Upper lobe of right lung (tissue), 1 donor: ENCODE measurements at places on chromosomes 7 and 10. TPM values are rescaled to one million over a fixed set of nuclear protein-coding genes. Genes with fewer than 3 reads are reported as not detected.
A peak's percentile ranks its signal among the peaks of the same experiment; 100 is the strongest.

Gene GDF2
- not detected for total RNA-seq

Gene SPDYE18
- not detected for total RNA-seq

Gene OTUD1
- 29.4 TPM for total RNA-seq

Gene ASB10
- not detected for total RNA-seq

DNA sequence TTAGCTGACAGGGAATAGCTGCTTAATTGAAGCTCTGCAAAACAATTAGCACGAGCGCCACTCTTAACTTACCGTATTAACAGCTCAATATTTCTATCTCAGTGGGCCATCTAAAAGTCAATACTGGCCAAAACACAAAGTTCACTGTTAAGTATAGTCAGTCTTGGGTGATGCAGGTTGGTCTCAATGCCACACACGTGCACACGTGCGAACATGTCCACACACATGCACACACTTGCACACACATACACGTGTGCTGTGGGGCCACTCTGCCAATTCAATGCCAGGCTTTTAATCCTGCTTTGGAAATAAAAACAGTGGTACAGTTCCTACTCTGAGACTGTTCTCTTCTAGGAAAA is 105.1 kb downstream of the GRB10 start:
- no peaks in the 10 kb centered on the region for H3K27me3 ChIP-seq
- peaks cover 34% of the 10 kb centered on the region for H3K4me1 ChIP-seq
- no peak overlapping the region for H3K4me3 ChIP-seq
- no peak overlapping the region for H3K27ac ChIP-seq
- H3K36me3 ChIP-seq, result peaks cover 10% of the 10 kb centered on the region

DNA sequence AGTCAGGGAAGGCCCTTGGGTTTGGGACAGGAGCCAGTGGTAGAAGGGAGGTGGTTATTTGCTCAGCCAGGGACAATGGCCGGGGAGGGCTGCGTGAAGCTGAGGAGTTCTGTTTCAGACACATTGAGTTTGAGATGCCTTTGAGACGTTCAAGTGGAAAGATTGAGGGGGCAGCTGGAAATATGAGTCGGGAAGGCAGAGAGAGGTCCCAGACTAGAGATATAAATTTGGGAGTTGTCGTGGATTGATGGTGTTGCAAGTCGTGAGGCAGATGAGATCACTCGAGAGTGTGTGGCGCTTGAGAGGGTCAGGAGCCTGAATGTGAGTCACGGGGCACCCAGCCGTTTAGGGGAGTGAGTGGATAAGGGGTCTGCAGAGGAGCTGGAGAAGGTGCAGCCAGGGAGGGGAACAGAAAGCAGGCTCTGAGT is 73.3 kb downstream of the ZMIZ1 start:
- peak overlapping the region; percentile 51 for H3K27ac ChIP-seq
- DNase-seq, result no peak
- H3K4me3 ChIP-seq, result no peak overlapping the region
- peaks cover 83% of the 10 kb centered on the region for H3K4me1 ChIP-seq

GRCh38 chr7:88885131-88885530 is 89.6 kb upstream of the TEX47 start:
- H3K27ac ChIP-seq, result no peak overlapping the region
- H3K4me1 ChIP-seq, result no peaks in the 10 kb centered on the region
- no peaks in the 10 kb centered on the region for H3K27me3 ChIP-seq
- no peak for DNase-seq
- H3K4me3 ChIP-seq, result no peak overlapping the region

DNA sequence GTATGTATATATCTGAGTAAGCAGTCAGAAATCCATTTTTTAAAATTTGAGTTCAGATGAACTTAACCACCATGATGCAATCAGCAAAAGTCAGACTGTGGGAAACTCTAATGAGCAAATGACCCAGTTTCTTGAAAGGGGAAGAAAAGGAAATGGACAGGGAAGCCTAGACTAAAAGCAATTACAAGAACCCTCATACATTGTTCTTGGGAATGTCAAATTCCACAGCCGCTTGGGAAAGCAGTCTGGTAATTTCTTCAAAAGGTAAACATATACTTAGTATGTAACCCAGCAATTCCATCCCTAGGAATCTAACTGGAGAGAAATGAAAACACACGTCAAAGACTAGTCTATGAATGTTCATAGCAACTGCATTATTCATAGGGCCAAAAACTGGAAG is 16.4 kb upstream of the FOXK1 start:
- H3K4me3 ChIP-seq, result no peak overlapping the region
- H3K27me3 ChIP-seq, result no peaks in the 10 kb centered on the region
- H3K4me1 ChIP-seq, result peaks cover 7% of the 10 kb centered on the region
- no peak for DNase-seq
- no peak overlapping the region for H3K27ac ChIP-seq
- no peaks in the 10 kb centered on the region for H3K36me3 ChIP-seq

- no peaks in the 10 kb centered on the region for H3K27me3 ChIP-seq
- H3K27ac ChIP-seq, result no peak overlapping the region
- no peaks in the 10 kb centered on the region for H3K4me1 ChIP-seq
- H3K4me3 ChIP-seq, result no peak overlapping the region
Observed at GRCh38 chr7:156347132-156347531, 293.4 kb upstream of the RNF32 start.

DNA sequence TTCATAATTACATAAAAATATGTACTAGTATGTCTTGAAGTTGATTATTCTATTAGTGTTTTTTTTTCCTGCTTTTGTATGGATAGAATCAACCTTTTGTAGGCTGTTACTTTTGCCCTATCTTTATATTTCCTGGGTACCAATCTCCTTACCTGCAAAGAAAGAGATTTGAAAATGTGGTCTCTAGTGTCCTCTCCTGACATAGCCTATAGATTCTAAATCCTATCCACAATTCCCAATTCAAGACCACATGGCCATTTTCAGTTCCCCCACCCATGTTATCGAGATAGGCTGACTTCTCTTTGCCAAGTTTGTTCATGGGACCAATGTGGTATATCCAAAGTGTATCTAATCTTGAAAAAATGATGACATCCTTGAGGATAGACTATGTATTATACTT is 269.4 kb upstream of the SEMA3D start:
- H3K4me1 ChIP-seq, result no peaks in the 10 kb centered on the region
- H3K36me3 ChIP-seq, result no peaks in the 10 kb centered on the region
- H3K27ac ChIP-seq, result no peak overlapping the region
- DNase-seq, result no peak
- no peak overlapping the region for H3K4me3 ChIP-seq
- no peaks in the 10 kb centered on the region for H3K27me3 ChIP-seq

GRCh38 chr7:82609746-82610145 is 166.2 kb upstream of the CACNA2D1 start:
- H3K36me3 ChIP-seq, result no peaks in the 10 kb centered on the region
- no peak overlapping the region for H3K27ac ChIP-seq
- no peaks in the 10 kb centered on the region for H3K27me3 ChIP-seq
- no peak for DNase-seq
- no peak overlapping the region for H3K4me3 ChIP-seq

- DNase-seq, result no peak
- peaks cover 14% of the 10 kb centered on the region for H3K4me1 ChIP-seq
- no peak overlapping the region for H3K4me3 ChIP-seq
- H3K27me3 ChIP-seq, result no peaks in the 10 kb centered on the region
- H3K27ac ChIP-seq, result no peak overlapping the region
- H3K36me3 ChIP-seq, result no peaks in the 10 kb centered on the region
Observed at GRCh38 chr7:28160551-28160991, 20.0 kb downstream of the JAZF1 start.
